Left cardiac atrium (tissue), 4 donors: ENCODE measurements at places on chromosomes 2 and 18. TPM values are rescaled to one million over a fixed set of nuclear protein-coding genes. Genes with fewer than 3 reads are reported as not detected.

Gene MSH2
- total RNA-seq, result 11.4 TPM

Gene CD8B2
- total RNA-seq, result not detected

Gene SLC5A7
- total RNA-seq, result not detected

Gene CCDC85A
- total RNA-seq, result 4.9 TPM

Gene MROH2A
- total RNA-seq, result not detected

Gene GAREM2
- 4.2 TPM for total RNA-seq

Gene DPP4
- 1.7 TPM for total RNA-seq

Gene GPR39
- 0.29 TPM for total RNA-seq

Gene METTL5
- total RNA-seq, result 55.2 TPM

Gene CPO
- 0.50 TPM for total RNA-seq
